ENCODE measurements at places on chromosomes 3 and 15.

GRCh38 chr3:158355623-158356588 lies 215.1 kb upstream of the MLF1 start:
- DNase-seq, result no peak

- DNase-seq, result no peak
These were observed 71.6 kb upstream of the ACP3 start for GRCh38 chr3:132245552-132246142.

DNA sequence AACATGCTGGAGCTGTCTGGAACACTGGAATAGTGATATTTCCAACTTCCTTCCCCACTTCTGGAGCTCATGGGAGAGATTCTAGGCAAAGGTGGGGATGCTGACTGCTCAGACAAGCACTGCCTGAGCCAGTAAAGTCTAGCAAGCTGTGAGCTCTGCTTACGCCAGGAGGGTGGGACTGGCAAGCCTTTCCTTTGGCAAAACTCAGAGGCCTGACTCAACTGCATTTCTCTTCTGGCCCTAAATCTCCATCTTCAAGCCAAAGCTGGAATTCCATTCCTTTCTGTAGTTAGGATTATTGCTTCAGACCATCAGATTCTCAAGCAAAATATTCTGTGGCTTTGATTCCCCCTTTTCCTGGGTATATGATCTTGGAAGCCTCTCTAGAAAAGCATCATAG lies 20.3 kb upstream of the EPB42 start:
- peak; percentile 82 for DNase-seq

DNA sequence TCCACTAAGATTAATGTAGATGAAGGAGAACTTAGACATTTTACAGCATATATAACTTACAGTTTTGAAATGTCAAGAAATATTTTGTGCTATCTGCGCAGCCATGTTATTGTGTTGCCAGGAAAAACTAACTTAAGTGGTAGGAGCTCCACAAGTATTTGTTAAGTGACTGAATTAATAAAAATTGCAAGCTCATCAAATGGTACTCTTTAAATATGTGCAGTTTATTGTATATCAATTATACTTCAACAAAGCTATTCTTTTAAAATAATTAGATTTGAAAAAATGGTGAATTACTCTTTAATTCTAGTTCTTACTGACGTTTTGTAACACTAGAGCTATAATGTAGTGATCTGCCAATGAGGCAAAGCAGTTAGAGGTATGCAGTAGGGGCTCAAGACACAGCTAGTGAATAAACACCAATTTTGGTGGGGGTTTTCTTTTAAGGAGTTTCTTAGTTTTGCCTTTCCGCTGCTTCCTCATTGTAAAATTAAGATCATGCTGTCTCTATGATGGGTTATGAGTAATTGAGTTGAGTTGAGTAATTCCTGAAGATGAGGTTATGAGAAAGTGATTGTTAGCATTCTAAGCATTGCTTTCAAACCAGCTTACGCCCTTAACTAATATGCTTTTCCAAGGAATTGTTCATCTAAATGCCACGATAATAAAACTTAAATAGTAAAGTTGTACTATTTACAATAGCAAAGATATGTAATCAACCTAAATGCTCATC lies 10.9 kb upstream of the LXN start:
- DNase-seq, result peak; percentile 78

GRCh38 chr3:184591789-184592188 lies 30.2 kb downstream of the EPHB3 start:
- DNase-seq, result no peak

Data from GM04503 (cell line).